ENCODE measurements at places on chromosomes 16 and 17. TPM values are rescaled to one million over a fixed set of nuclear protein-coding genes. Genes with fewer than 3 reads are reported as not detected.

FOXN1 gene
- not detected for total RNA-seq

KIF18B gene
- total RNA-seq, result 39.9 TPM

PSMD11 gene
- 164 TPM for total RNA-seq

TMEM220 gene
- total RNA-seq, result 3.9 TPM

UNC45B gene
- total RNA-seq, result not detected
